ENCODE measurements at places on chromosomes 2 and 18. TPM values are rescaled to one million over a fixed set of nuclear protein-coding genes. Genes with fewer than 3 reads are reported as not detected.

AQP12A gene
- total RNA-seq, result not detected

HIBCH gene
- total RNA-seq, result 13.0 TPM

ST8SIA3 gene
- total RNA-seq, result not detected

TNFAIP6 gene
- 2.1 TPM for total RNA-seq

CENPA gene
- total RNA-seq, result 26.8 TPM

DLGAP1 gene
- 5.5 TPM for total RNA-seq

MTIF2 gene
- 45.5 TPM for total RNA-seq

FN1 gene
- 567 TPM for total RNA-seq

- no peaks in the 10 kb centered on the region for H3K36me3 ChIP-seq
- H3K27ac ChIP-seq, result no peak overlapping the region
- DNase-seq, result no peak
- no peaks in the 10 kb centered on the region for H3K4me1 ChIP-seq
- H3K27me3 ChIP-seq, result no peaks in the 10 kb centered on the region
- H3K4me3 ChIP-seq, result no peak overlapping the region
Observed at GRCh38 chr18:62172298-62172697, 14.6 kb downstream of the PIGN start.

GRCh38 chr2:171086352-171087290 is 74.1 kb downstream of the TLK1 start:
- no peak overlapping the region for H3K4me3 ChIP-seq
- no peaks in the 10 kb centered on the region for H3K27me3 ChIP-seq
- peaks cover 5% of the 10 kb centered on the region for H3K4me1 ChIP-seq
- no peak overlapping the region for H3K27ac ChIP-seq
- no peaks in the 10 kb centered on the region for H3K36me3 ChIP-seq

- no peak overlapping the region for H3K4me3 ChIP-seq
- DNase-seq, result no peak
- H3K27me3 ChIP-seq, result no peaks in the 10 kb centered on the region
Observed at GRCh38 chr2:108640731-108641130, 78.6 kb upstream of the RANBP2 start.

DNA sequence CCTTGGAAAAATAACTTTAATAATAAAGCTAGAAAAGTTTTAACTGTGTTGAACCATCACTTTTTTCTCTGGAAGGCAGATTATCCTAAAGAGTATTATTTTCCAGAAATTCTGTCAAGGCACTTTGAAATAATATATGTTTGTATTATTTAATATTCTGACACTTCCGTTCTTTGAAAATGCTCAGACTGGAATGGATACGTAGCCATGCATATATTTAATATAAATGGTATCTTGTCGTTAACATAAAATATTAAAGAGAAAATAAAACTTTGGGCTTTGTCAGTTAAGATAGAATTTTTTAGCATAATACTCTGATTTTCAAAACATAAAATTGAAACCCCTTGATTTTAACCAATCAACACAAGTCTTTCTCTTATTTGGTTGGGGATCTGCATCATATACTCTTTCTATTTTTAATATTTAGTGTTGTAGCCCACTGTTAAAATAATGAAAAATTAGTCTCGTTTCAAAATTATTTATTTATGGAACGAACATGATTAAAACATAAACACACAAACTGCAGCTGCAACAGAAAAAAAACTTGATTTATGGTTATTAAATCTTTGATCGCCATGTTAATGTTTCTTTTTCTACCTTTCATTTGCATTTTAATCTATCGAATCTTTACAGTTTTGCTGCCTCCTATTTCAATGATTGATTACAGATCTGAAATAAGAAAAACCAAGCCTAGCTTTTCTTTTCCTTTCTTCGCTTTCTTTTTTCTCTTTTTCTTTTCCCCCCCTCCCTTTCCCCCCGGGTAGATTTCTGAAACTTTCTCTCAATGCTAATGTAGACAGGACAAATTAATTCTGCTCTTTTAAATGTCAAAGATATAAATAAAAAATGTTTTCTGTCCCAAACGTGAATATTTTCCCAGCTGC is 145.5 kb downstream of the MEIS1 start:
- H3K36me3 ChIP-seq, result no peaks in the 10 kb centered on the region
- H3K4me3 ChIP-seq, result no peak overlapping the region
- DNase-seq, result no peak
- no peak overlapping the region for H3K27ac ChIP-seq
- peaks cover 88% of the 10 kb centered on the region for H3K27me3 ChIP-seq

GRCh38 chr18:44564922-44565321 is 115.8 kb upstream of the SETBP1 start:
- DNase-seq, result no peak
- no peaks in the 10 kb centered on the region for H3K27me3 ChIP-seq
- no peaks in the 10 kb centered on the region for H3K36me3 ChIP-seq
- no peak overlapping the region for H3K27ac ChIP-seq
- H3K4me1 ChIP-seq, result no peaks in the 10 kb centered on the region

DNA sequence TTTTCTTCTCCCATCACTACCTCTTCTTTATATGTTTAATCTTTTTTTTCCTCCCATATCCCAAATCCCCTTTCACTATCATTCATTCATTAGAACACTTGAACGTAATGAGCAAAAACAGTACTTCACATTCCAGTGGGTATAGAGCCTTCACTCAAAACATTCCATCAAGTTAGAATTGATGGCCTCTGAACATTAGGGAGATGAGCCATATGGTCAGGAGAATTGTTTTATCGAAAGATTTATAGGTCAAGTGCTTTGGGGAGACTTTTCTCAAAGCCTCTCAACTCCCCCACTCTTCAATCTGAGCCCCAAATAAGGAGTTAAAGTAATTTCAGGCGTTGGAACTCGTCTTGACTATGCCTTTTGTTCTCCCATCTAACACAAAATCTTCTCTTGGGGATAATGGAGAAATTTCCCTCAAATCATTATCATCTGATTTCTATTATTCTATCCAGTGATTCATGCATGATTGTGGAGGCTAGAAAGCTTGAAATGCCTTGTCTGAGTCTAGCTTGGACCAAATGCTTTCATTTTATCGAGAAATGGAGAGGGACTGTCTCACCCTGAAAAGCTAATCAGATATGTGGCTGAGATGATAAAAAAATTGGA is 79.2 kb downstream of the KIAA2012 start:
- H3K27me3 ChIP-seq, result no peaks in the 10 kb centered on the region
- no peak overlapping the region for H3K4me3 ChIP-seq
- H3K27ac ChIP-seq, result no peak overlapping the region

DNA sequence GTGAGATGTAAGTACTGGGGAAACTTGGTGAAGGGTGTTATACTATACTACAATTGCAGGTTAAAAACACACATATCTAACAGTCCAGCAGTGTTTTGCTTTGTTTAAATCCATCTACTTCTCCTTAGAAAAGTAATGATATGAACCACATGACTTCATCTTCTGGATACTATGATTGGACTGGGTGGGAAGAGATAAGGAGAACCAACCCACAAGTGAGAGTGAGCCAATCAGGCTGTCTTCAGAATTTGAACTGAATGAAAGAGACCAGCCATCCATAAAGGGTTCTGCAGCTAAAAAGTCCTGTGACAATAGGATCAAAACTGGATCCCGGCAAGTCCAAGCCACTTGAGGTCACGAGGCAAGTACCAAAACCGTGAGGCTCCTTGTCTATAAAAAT is 46.6 kb downstream of the KANSL3 start:
- no peaks in the 10 kb centered on the region for H3K27me3 ChIP-seq
- no peaks in the 10 kb centered on the region for H3K4me1 ChIP-seq
- peaks cover 44% of the 10 kb centered on the region for H3K36me3 ChIP-seq
- no peak for DNase-seq
- H3K27ac ChIP-seq, result peak overlapping the region; percentile 0

DNA sequence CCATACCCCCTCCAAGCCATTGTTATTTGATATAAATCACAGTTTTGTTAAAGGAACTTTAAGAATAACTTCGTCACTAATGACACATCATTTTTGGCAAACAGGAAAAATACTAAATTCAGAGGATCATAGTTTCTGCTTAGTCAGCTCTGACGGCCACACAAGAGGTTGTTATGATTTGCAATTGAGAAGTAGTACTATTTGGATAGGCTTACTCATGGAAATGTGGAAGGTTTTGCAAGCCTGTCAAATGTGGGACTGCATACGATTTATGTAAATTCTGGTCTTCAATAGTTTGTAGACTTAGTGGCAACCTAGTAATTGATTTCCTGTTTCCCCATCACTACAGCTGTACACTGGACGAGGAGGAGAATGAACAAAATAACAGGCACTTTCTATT is 108.1 kb downstream of the ARHGEF33 start:
- DNase-seq, result no peak
- no peak overlapping the region for H3K27ac ChIP-seq
- H3K27me3 ChIP-seq, result no peaks in the 10 kb centered on the region
- no peaks in the 10 kb centered on the region for H3K4me1 ChIP-seq
- no peak overlapping the region for H3K4me3 ChIP-seq
- peaks cover 99% of the 10 kb centered on the region for H3K36me3 ChIP-seq

- no peaks in the 10 kb centered on the region for H3K36me3 ChIP-seq
- no peak overlapping the region for H3K4me3 ChIP-seq
- no peak overlapping the region for H3K27ac ChIP-seq
- no peak for DNase-seq
Observed at GRCh38 chr2:24403168-24403831, 43.0 kb upstream of the ITSN2 start.

- H3K27ac ChIP-seq, result peak overlapping the region; percentile 65
- peak overlapping the region; percentile 73 for H3K4me3 ChIP-seq
- no peak for DNase-seq
- H3K36me3 ChIP-seq, result no peaks in the 10 kb centered on the region
Observed at GRCh38 chr18:54358495-54359040, 862 bp downstream of the C18orf54 start.

DNA sequence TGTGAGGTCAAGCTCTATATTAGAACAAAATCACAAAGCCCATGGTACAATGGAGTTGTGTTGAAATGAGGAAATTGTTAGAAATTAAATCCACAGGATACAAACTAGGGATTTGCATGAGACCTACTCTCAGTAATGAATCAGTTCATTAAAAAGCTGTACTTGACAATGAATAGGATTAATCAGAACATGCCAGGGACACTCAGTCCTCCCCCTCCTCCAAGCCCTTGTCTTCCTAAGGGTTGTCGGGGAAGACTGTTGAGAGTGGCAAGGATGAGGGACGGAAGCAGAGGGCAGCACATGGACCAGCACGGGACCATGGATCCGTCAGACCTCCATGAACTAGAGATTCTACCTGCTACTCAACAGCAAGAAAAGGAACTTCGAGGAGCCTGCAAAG is 39.8 kb downstream of the SPRED2 start:
- no peak for DNase-seq
- H3K36me3 ChIP-seq, result no peaks in the 10 kb centered on the region
- no peak overlapping the region for H3K27ac ChIP-seq
- peaks cover 57% of the 10 kb centered on the region for H3K4me1 ChIP-seq
- H3K4me3 ChIP-seq, result no peak overlapping the region
- H3K27me3 ChIP-seq, result no peaks in the 10 kb centered on the region

DNA sequence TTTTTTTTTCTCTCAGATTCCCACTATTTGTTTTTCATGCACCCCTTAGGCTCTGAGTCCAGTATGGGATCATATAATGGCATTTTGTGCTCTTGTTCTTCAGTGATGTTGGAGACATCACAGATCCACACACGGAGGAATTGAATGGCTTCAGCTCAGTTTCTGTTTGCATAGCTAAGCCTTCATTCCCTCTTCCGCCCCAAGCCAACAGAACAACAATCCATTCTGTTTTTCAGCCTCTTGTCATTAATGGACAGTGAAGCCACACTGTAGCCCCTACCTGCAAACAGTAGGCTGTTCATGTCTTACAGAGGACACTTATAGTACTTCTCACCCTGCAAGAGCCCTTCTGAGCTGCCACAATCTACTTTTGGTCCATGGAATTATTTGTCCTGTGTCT is 64.0 kb upstream of the ZSWIM2 start:
- DNase-seq, result no peak
- H3K27ac ChIP-seq, result no peak overlapping the region
- peaks cover 3% of the 10 kb centered on the region for H3K4me1 ChIP-seq
- H3K36me3 ChIP-seq, result no peaks in the 10 kb centered on the region

DNA sequence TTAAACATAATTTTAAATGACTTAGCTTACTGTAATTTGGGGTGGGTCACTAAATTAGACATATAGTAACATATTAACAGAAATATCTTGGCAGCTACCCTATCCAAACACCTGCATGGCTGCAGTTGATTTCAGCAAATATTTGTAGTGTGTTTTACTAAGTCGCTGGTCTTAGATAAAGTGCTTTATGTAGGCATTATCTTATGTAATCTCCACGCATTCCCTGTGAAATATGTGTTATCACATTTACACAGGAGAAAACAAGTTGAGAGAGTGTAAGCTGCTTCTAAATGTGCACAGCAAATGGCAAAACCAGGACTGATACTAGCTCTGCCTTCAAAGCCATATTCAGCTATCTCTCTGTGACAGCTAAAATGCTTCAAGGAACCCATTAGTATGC is 72.0 kb downstream of the NYAP2 start:
- no peaks in the 10 kb centered on the region for H3K36me3 ChIP-seq
- no peaks in the 10 kb centered on the region for H3K4me1 ChIP-seq
- no peak for DNase-seq
- no peaks in the 10 kb centered on the region for H3K27me3 ChIP-seq
- no peak overlapping the region for H3K4me3 ChIP-seq

GRCh38 chr2:215843579-215843978 is 169.8 kb downstream of the MREG start:
- H3K27ac ChIP-seq, result no peak overlapping the region
- no peak overlapping the region for H3K4me3 ChIP-seq
- no peaks in the 10 kb centered on the region for H3K36me3 ChIP-seq
- DNase-seq, result peak; percentile 40
- H3K27me3 ChIP-seq, result no peaks in the 10 kb centered on the region

All from heart left ventricle (tissue), 16 donors.